ENCODE measurements at places on chromosomes 4 and X.

DNA sequence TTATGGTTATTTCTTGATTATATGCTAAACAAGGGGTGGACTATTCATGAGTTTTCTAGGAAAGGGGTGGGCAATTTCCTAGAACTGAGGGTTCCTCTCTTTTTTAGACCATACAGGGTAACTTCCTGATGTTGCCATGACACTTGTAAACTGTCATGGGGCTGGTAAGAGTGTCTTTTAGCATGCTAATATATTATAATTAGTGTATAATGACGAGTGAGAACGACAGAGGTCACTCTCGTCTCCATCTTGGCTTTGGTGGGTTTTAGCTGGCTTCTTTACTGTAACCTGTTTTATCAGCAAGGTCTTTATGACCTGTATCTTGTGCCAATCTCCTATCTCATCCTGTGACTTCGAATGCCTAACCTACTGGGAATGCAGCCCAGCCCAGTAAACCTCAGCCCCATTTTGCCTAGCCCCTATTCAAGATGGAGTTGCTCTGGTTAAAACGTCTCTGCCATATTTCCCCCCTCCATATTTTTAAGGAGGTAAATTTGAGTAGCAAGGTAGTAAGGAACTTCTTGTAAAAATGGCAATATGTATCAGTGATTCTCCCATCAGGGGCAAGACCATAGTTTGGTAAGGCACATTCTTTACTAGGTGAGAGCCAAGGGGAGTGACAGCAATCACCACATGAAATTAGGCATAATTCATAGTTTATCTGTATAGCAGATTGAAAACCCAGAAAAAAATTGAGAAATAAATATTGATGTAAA lies 2.6 kb downstream of the CXCL2 start:
- DNase-seq, result no peak

DNA sequence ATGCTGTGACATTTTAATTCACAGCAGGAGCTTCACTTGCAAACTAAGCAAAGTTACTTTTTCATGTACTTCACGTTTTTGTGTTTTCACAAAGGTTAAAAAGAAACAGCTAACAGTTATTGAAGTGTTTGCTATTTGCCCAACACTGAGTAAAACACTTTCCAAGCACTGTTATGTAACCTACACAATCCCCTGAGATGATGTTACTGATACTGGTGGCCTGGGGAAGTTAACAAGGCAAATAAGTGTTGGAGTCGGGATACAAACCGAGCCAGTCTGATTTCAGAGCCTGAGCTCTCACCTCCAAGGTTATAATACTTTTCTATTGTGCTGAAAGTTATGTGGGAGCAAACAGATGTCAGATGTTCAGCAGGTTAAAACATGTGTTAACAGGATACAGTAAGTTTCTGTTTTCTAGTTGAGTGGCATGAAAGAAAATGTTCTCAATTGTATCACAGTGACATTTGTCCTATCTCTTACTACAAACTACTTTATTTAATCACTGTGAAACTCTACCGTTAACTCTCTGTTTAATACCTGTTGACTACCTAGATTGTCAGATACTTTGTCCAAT lies 3.9 kb upstream of the CXCL13 start:
- no peak for DNase-seq

- no peak for DNase-seq
Observed at GRCh38 chr4:98310867-98311266, 49.7 kb downstream of the RAP1GDS1 start.

DNA sequence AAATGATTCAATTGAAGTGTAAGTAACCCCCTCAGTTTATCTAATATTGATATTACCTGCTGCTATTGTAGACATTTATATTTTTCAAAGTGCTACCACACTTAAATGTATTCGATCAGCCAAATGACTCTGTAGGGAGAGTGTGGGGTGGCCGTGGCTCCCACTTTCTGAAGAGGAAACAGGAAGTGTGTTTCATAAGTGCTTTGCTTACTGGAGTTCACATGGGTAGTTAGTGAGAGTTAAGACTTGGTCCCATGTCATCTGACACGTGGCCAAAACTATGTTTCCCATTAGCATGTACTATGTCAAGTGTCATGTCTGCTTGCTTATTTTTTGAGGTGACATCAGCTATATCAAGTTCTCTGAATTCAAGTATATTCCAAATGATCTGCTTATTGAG lies 308.1 kb upstream of the GATB start:
- no peak for DNase-seq

DNA sequence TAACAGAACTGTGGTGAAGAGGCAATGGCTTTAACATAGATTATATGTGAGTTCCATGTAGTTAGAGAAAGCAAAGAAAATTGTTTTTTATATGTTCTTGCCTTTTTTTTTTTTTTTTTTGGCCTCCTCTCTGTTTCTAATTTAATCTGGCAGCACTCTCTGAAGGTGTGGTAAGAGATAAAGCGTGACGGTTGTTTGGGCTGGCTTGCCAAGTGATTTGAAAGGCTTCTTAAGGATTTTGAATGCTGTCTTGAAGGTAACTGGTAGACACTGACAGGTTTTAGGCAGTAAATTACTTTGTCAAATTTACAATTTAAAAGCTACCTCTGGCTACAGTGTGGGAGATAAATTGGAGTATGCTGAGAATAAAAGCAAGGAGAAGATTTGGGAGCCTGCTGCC lies 269.3 kb upstream of the HS3ST1 start:
- DNase-seq, result no peak

- no peak for DNase-seq
Observed at GRCh38 chr4:182338063-182338462, 94.9 kb downstream of the TENM3 start.

Measured in stimulated activated CD8-positive, alpha-beta memory T cell treated with anti-CD3 and anti-CD28 coated beads, Interleukin-7, amount 100 ng/mL, for 4 hours (primary cell).